ENCODE measurements at places on chromosomes 6 and 20.

- no peak overlapping the region for H3K4me3 ChIP-seq
- H3K27ac ChIP-seq = no peak overlapping the region
- no peaks in the 10 kb centered on the region for H3K36me3 ChIP-seq
- no peaks in the 10 kb centered on the region for H3K27me3 ChIP-seq
- no peak for DNase-seq
- no peaks in the 10 kb centered on the region for H3K4me1 ChIP-seq
These were observed 40.9 kb upstream of the GCM1 start for GRCh38 chr6:53189554-53189953.

GRCh38 chr6:43978473-43979346 lies 148.5 kb downstream of the MRPL14 start:
- H3K36me3 ChIP-seq = no peaks in the 10 kb centered on the region
- H3K27me3 ChIP-seq = no peaks in the 10 kb centered on the region
- H3K4me1 ChIP-seq = no peaks in the 10 kb centered on the region
- no peak overlapping the region for H3K27ac ChIP-seq
- H3K4me3 ChIP-seq = no peak overlapping the region

DNA sequence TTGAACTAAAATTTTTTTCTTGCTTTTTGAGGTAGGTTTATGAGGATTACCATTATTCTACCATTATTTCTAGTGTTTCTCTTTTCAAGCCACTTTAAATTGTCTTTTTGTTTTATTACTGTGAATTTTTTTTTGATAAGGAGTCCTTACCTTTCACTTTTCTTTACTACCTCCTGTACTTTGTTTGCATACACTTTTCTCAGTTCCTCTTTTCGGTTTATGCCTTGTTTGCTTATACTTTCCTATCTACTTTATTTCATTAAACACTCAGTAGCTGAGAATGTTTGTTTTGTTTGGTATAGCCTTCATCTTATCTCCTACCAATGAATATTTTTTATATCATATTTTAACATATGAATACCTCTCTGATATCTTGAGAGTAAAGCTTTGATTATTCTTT lies 147.9 kb downstream of the TFAP2B start:
- no peaks in the 10 kb centered on the region for H3K4me1 ChIP-seq
- no peaks in the 10 kb centered on the region for H3K36me3 ChIP-seq

DNA sequence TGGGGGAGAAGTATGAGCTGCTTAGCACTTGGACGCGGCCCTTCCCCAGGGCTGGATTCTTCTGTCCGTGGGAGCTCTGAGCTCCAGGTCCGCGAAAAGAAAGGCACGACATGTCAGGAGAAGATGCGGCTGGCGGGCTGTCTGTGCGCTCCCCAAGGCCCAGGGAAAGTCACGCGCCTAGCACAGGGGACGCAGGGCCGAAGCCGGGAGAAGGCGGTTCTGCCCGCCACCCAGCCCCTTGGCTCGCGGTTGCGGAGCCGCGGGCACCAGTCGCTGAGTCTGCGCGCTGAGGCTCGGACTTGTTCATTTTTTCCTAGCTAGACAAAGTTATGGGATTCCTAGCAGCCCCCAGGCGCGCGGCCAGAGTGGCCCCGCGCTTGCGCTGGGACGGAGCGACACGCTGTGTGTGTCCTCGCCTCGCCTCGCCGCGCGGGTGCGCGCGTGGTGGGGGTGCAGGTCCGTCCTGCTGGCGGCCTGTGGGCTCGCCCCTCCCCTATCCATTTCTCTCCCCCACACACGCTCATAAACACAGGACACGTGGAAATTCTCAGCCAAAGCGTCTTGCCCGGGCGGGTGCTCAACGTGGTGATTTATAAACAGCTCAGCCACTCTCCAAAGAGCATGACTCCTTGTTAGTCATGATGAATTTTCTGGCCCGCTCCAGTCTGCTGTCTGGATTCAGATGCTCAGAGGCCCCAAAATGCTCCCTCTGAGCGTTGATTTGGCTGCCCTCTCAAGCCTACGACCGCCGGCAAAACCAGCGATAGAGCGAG lies 1.9 kb upstream of the POU3F2 start:
- H3K4me1 ChIP-seq = peaks cover 58% of the 10 kb centered on the region
- no peak for DNase-seq
- peak overlapping the region; percentile 62 for H3K4me3 ChIP-seq
- H3K27me3 ChIP-seq = peaks cover 90% of the 10 kb centered on the region

GRCh38 chr6:24836109-24836508 lies 37.4 kb upstream of the ARMH2 start:
- DNase-seq = no peak
- H3K4me3 ChIP-seq = no peak overlapping the region
- H3K4me1 ChIP-seq = peaks cover 6% of the 10 kb centered on the region
- H3K36me3 ChIP-seq = peaks cover 26% of the 10 kb centered on the region

GRCh38 chr20:23315099-23315498 lies 35.5 kb upstream of the NXT1 start:
- no peak overlapping the region for H3K27ac ChIP-seq
- no peak overlapping the region for H3K4me3 ChIP-seq
- no peaks in the 10 kb centered on the region for H3K4me1 ChIP-seq

GRCh38 chr6:73139681-73140383 lies 85.5 kb downstream of the KHDC1L start:
- no peak for DNase-seq
- H3K27ac ChIP-seq = no peak overlapping the region
- no peaks in the 10 kb centered on the region for H3K4me1 ChIP-seq
- no peaks in the 10 kb centered on the region for H3K27me3 ChIP-seq
- no peaks in the 10 kb centered on the region for H3K36me3 ChIP-seq

GRCh38 chr20:53162251-53162835 lies 190.2 kb downstream of the TSHZ2 start:
- no peak overlapping the region for H3K27ac ChIP-seq
- H3K4me1 ChIP-seq = no peaks in the 10 kb centered on the region
- no peak for DNase-seq
- no peaks in the 10 kb centered on the region for H3K36me3 ChIP-seq
- H3K27me3 ChIP-seq = no peaks in the 10 kb centered on the region

DNA sequence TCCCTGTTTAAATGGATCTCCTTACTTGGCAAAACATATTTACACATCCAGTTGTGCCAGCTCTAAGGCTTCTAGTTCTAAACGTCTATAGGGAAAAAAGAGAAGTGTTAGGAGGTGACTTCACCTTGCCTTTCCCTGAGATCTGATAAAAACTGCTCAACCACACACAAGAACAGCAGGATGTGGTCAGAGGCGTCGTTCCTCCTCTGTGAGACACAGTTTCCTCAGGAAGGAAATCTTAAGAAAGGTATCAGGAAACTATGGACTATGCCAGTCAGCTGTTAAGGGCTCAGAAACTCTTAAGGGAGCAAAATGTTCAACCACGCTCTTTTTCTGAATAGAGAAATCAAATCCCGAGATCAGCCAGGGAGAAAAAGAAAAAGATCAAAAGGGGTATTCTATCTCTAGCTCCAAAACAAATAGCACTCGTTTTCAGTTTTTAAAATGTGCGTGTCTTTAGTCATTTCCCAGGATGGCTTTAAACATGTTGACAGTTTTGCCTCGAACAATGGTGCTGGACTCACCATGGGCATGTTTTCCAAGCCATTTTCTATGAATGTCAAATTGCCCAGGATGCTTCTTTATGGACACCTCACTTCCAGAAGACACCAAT lies 154.5 kb downstream of the HACE1 start:
- no peak for DNase-seq
- H3K27ac ChIP-seq = peak overlapping the region; percentile 56
- no peaks in the 10 kb centered on the region for H3K36me3 ChIP-seq

DNA sequence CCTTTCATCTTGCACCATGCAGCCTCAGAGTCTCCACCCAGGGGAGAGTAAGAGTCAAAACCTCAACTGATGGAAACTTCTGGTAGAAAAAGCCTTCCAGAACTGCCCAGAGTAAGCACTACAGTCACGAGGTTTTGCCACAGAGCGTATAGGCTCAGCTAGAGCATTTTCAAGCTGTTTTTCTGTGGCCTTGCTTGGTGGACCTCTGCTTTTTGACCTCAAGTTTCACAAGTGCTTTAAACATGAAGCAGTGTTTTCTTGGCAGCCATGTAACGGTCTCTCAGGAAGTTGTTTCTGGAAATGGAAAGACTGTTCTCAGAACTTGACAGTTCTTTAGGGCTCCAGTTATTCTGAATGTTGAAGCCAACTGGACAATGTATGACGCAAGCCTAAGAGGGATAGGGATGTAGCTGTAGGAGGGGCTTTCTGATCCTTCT lies 146.5 kb downstream of the ZDHHC14 start:
- peaks cover 24% of the 10 kb centered on the region for H3K4me1 ChIP-seq
- no peak overlapping the region for H3K27ac ChIP-seq
- no peaks in the 10 kb centered on the region for H3K27me3 ChIP-seq
- DNase-seq = no peak
- H3K4me3 ChIP-seq = no peak overlapping the region
- no peaks in the 10 kb centered on the region for H3K36me3 ChIP-seq

DNA sequence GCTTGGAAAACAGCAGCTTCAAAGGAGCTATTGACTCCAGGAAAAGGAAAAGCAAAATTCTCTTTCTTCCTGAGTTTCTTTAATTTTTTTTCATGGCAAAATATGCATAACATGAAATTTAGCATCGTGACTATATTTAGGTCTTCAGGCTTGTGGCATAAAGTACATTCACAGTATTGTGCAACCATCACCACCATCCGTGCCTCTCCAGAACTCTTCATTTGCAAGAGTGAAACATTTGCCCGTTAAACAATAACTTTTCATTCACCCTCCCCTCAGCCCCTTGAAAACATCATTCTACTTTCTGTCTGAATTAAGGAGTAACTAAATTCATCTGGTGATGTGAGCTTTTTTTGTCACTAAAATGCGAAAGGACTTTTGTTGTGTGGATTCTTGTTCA lies 251.7 kb downstream of the PHACTR1 start:
- H3K27ac ChIP-seq = no peak overlapping the region
- peaks cover 56% of the 10 kb centered on the region for H3K4me1 ChIP-seq
- H3K36me3 ChIP-seq = no peaks in the 10 kb centered on the region
- no peaks in the 10 kb centered on the region for H3K27me3 ChIP-seq
- no peak for DNase-seq
- H3K4me3 ChIP-seq = no peak overlapping the region

DNA sequence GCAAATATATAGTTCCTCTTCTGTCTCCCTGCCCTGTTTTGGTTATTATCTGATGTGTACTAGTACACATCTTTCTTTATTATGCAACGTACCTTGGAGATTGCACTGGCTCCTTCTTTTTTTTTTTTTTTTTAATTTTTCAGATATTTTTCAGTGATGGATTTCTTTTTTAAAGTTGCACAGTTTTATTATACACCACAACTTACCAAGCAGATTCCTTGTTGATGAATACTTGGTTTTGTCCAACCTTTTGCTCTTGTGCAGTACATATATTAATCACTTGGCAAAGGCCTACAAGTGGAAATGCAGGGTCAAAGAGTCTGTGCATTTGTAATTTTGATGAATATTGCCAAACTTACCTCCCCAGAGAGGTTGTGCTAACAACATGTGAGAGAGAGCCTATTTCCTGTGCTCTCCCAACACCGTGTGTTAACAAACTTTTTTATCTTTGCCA lies 50.1 kb upstream of the RNF24 start:
- no peaks in the 10 kb centered on the region for H3K36me3 ChIP-seq
- no peak overlapping the region for H3K4me3 ChIP-seq
- H3K27me3 ChIP-seq = no peaks in the 10 kb centered on the region
- H3K4me1 ChIP-seq = peaks cover 43% of the 10 kb centered on the region
- peak overlapping the region; percentile 16 for H3K27ac ChIP-seq
- no peak for DNase-seq

- H3K27me3 ChIP-seq = peaks cover 3% of the 10 kb centered on the region
- no peaks in the 10 kb centered on the region for H3K36me3 ChIP-seq
- DNase-seq = no peak
- no peaks in the 10 kb centered on the region for H3K4me1 ChIP-seq
These were observed 47.7 kb upstream of the CST5 start for GRCh38 chr20:23926944-23927872.

DNA sequence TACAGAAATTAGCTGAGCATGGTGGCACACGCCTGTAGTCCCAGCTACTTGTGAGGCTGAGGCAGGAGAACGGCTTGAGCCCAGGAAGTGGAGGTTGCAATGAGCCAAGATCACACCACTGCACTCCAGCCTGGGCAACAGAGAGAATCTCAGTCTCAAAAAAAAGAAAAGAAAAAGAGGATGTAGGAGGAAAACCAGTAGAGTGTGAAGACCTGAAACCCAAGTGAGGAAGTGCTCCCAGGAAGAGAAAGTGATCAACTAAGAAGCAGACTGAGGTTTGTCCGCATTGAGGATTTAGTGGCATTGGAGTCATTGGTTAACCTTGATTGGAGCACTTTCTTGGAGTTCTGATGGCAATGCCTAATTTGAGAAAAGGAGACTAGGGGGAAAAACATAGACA lies 20.6 kb upstream of the TASP1 start:
- DNase-seq = no peak
- no peak overlapping the region for H3K4me3 ChIP-seq
- no peaks in the 10 kb centered on the region for H3K4me1 ChIP-seq
- H3K36me3 ChIP-seq = no peaks in the 10 kb centered on the region
- H3K27me3 ChIP-seq = no peaks in the 10 kb centered on the region

DNA sequence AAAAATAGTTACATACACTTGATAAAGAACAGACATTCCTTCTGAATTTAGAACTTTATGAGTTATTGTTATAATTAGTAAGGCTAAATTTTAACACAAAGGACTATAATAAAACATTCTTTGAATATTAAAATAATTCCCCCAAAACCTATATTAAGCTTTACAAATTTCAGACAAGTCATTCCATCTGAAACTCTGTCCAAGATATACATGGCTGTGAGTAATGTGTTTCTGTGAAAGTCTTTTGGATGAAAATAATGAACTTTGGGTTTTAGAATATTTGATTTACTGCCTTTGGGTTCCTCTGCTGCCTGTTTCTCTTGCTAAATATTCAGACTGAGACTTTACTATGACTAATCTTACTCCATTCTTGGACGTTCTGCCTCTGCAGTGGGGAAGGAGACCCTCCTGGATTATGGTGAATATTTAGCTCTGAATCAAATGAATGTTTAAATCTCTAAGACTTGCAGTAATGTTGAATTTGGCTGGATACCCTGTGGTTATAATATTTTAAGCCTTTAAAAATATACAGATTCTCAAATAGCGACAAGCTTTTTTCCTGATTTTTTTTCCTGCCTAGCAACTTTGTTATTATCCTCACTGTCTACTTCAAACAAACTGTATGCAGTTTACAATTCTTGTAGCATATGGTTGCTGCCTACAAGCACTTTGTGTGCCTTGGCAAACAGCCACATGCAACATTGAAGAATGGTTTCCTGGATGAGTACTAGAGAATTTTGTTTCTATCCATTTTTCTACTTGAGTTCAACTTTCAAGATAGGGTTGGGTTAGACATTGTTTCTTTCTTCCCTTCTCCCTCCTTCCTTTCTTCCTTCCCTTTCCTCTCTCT lies 51.4 kb downstream of the TXLNB start:
- H3K27me3 ChIP-seq = no peaks in the 10 kb centered on the region
- peaks cover 10% of the 10 kb centered on the region for H3K4me1 ChIP-seq
- H3K4me3 ChIP-seq = no peak overlapping the region

- no peak overlapping the region for H3K27ac ChIP-seq
- H3K27me3 ChIP-seq = no peaks in the 10 kb centered on the region
- H3K4me1 ChIP-seq = no peaks in the 10 kb centered on the region
These were observed 30.2 kb upstream of the MPC1 start for GRCh38 chr6:166412911-166413384.

- no peaks in the 10 kb centered on the region for H3K4me1 ChIP-seq
- no peak overlapping the region for H3K4me3 ChIP-seq
- no peaks in the 10 kb centered on the region for H3K36me3 ChIP-seq
- DNase-seq = no peak
- H3K27ac ChIP-seq = no peak overlapping the region
- no peaks in the 10 kb centered on the region for H3K27me3 ChIP-seq
These were observed 36.3 kb upstream of the SIRT5 start for GRCh38 chr6:13538084-13538483.

- no peak overlapping the region for H3K27ac ChIP-seq
- no peaks in the 10 kb centered on the region for H3K27me3 ChIP-seq
- DNase-seq = no peak
- H3K36me3 ChIP-seq = no peaks in the 10 kb centered on the region
These were observed 395.3 kb downstream of the CD109 start for GRCh38 chr6:74091136-74091793.

GRCh38 chr20:24585796-24586522 lies 116.5 kb downstream of the SYNDIG1 start:
- H3K4me1 ChIP-seq = no peaks in the 10 kb centered on the region
- H3K4me3 ChIP-seq = no peak overlapping the region
- no peak overlapping the region for H3K27ac ChIP-seq
- H3K27me3 ChIP-seq = no peaks in the 10 kb centered on the region
